ENCODE measurements at places on chromosomes 7 and 10.

GRCh38 chr7:71787513-71787912, 624.6 kb downstream of the CALN1 start:
- no peak for DNase-seq

DNA sequence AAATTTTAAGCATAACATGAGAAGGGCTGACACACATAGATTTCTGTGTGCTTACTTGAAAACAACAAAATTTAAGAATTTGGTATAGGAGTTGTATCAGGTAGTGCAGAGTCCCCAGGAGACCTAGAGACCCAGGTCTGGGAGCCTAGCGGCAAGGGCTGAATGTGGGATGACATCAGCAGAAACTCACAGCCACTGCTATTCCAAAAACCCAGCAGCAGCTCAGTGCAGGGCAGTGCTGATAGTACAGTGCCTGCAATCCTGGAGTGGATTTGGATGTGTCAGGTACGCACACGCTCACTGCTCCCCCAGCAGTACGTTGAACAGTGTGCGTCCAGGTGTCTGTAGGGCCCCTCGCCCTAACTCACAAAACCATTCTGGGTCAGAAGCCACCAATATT, 87.1 kb downstream of the EGFR start:
- DNase-seq = no peak

DNA sequence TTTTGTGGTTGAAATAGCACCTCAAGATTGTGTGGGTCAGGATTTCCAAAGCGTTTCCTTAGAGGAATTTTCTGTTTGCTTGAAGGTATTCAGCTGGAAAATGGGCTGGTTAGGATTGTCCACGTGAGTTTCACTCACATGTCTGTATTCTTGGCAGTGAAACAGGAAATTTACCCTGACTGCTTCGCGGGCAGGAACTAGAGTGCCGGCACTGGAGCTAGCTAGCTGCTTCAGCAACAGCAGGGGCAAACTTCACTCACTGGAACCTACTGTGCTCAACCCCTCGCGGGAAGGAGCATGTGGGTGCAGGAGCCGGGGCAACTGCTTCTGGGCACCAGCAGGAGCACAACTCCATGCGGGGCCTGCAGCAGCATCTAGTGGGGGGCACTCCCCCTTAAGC, 38.0 kb upstream of the RTKN2 start:
- DNase-seq = no peak

GRCh38 chr10:14945108-14945507, 8.8 kb downstream of the DCLRE1C start:
- DNase-seq = no peak

GRCh38 chr7:86600506-86601290, 43.0 kb upstream of the GRM3 start:
- DNase-seq = no peak

DNA sequence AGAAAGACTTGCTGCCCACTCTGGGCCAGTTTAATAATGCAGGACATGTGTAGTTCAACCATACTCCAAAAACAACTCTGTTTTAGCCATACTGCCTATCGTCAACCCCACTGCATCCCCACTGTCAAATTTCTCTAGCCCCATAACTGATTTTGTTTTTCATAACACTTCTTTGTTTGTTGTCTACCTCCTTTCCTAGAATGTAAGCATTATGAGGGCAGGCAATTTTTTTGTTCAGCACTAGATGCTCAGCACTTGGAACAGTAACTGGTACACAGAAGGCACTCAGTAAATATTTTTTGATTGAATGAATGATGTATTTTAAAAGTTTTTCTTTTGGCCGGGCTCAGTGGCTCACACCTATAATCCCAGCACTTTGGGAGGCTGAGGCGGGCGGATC, 183.8 kb upstream of the MKLN1 start:
- no peak for DNase-seq

- no peak for DNase-seq
Measured at GRCh38 chr10:78964952-78965633, 103.7 kb upstream of the ZMIZ1 start.
